GM23248 (cell line): ENCODE measurements at places on chromosomes 13 and 19. TPM values are rescaled to one million over a fixed set of nuclear protein-coding genes. Genes with fewer than 3 reads are reported as not detected.

- no peak for DNase-seq
Observed at GRCh38 chr19:13066933-13067807, 35.5 kb downstream of the LYL1 start.

LRP3 gene
- total RNA-seq, result 58.3 and 59.9 TPM in 2 replicates

ETV2 gene
- total RNA-seq, result not detected in 2 replicates

GRCh38 chr13:36559375-36559774, 114.4 kb upstream of the SERTM1 start:
- no peak for DNase-seq

GRCh38 chr13:67048084-67048820, 181.9 kb downstream of the PCDH9 start:
- DNase-seq, result no peak

- no peak for DNase-seq
Observed at GRCh38 chr13:110557082-110557481, 4.4 kb downstream of the RAB20 start.

LRG1 gene
- not detected in 2 replicates for total RNA-seq

SLC10A2 gene
- total RNA-seq, result not detected in 2 replicates

TLE2 gene
- total RNA-seq, result 4.3 and 10.1 TPM in 2 replicates

SULT2B1 gene
- total RNA-seq, result not detected in 2 replicates

MAP2K2 gene
- 162 and 212 TPM in 2 replicates for total RNA-seq

- no peak for DNase-seq
Observed at GRCh38 chr19:6325614-6326013, 7.8 kb downstream of the ACER1 start.

GRCh38 chr13:34012382-34012781, 194.4 kb downstream of the RFC3 start:
- no peak for DNase-seq

DNA sequence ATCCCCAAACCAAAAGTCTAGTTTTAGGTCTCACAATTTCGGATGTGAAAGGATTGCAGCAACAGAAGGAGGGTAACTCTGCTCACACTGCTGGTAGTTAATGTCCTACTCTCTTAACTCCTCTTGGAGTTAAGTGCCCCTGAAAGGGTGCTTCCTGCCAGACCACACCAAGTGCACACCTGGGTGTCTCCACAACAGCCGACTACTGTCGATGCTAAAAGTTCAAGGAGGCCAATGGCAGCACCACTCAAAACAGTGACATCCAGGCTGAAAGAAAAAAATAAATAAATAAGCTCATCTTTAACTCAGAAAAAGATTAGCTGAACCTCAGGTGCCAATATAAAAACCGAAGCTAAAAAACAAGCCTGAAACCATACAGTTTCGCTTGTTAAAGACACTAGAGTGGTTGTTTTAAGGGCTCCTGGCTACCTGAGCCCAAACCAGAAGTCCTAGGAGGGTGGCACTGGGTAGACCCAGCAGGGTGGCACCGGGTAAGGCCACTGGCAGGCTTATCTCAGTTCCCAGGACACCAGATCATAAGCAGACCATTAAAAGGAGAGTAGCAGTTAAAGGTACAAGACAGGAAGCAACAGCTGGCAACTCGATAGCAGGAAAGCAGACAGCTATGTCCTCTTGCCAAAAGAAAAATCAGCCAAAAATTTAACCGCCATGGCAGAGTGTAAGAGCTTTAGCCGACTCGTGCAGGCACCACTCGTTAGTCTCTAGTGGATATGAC, 39.3 kb downstream of the BRD4 start:
- DNase-seq, result no peak

- peak; percentile 11 for DNase-seq
Observed at GRCh38 chr19:347946-348861, 3.6 kb upstream of the MIER2 start.

DNA sequence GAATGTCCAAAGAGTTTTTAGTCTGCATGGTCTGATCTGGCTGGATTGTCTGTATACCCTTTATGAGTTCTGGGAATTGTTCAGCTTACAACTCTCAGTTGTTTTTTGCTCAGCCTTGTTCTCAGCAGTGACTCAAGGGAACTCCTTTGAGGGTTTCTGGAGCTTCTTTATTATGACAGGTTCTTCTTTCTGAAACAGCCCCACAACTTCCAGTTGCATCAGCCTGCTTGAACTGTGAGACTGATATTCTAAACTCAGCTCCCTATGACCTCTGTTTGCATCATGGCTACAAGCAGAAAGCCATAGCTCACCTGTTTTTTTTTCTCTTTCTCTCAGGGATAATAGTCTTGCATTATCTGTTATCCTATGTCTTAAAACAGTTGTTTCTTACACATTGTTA, 85.0 kb downstream of the TDRD3 start:
- peak; percentile 11 for DNase-seq

- no peak for DNase-seq
Observed at GRCh38 chr13:106118996-106119395, 416.5 kb downstream of the EFNB2 start.

ACER1 gene
- 0.22 and 1.0 TPM in 2 replicates for total RNA-seq

- DNase-seq, result peak; percentile 26
Observed at GRCh38 chr19:45595814-45596213, 6.2 kb downstream of the GPR4 start.

FCHO1 gene
- total RNA-seq, result 0.43 and 0.89 TPM in 2 replicates
